ENCODE measurements at places on chromosomes 5 and 9.

GRCh38 chr9:109538346-109538745, 40.2 kb upstream of the PTPN3 start:
- DNase-seq, result no peak

DNA sequence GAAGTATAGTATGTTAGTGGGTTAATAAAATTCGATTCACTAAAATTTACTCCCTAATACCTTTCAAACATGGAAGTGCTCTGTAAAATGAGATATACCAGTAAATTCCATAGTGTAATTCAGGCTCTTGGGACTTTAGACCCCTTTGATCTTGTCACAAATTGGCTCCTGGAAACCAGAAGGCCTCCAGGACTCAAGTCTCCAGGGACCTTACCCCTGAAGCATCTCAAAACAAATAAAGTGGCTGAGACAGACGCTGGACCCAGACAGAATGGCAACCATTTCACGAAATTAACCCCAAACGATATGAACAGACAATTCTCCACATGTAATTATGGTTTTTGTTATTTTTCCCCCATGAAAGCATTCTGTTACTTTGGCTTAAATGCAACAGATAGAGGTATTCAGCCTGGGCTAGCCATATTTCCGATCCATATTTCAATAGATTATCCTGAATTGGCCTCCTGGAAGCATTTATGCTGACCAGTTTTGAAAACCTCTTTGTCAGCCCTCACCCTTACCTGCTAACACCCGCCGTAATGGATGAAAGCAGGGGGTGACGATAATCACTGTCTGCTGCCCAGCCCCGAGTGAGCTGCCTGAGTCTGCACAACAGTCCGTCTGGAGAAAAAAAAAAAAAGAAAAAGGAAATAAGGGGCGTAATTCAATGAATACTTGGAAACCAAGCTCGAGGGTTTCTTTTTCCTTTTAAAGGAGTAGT, 34.1 kb upstream of the EFNA5 start:
- DNase-seq, result no peak

GRCh38 chr5:131495536-131496399, 139.3 kb downstream of the RAPGEF6 start:
- DNase-seq, result no peak

- DNase-seq, result no peak
These were observed at the start of the genes EIF4E1B and SNCB for GRCh38 chr5:176629853-176630680. Gene EIF4E1B (plus strand): TSS chr5:176630675. CDS start chr5:176642788, 12,113 bp downstream. Gene SNCB (minus strand): TSS chr5:176630534. CDS start chr5:176629654, 880 bp downstream.

- no peak for DNase-seq
These were observed 171.4 kb downstream of the TLE1 start for GRCh38 chr9:81517954-81518353.

DNA sequence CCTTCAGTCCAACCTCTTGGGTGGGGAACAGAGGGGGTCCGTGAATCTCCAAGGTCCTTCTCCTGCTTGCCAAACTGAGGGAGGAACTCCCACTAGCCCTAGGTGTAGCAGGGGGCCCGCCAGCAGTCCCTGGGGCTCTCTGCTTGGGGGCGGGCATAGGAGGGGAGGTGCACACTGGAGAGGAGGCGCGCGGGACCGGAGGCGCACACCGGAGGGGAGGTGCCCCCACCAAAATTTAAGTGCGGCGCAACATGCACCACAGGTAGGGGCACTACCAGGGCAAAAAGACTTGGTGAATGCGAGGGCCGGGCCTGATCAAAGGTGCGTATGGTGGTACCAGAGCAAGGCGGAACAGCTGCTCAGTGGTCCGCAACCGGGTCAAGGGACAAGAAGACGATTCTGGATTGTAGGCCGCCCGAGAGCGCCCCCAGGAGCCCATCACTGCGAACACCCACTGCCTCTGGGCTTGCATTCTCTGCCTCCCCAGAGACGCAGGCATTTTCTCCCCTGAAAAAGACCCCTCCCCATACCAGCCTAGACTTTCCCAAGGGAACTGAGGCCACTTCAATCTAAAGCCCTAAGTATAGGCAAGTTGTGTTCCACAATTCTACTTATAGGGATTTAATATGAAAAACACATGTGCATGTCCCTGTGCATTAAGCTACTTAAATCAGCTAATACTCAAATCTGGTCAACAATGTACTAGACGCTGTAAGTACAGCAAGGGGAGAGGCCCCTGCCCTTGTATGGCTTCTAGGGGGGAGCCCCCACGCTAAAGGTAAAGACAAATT, 50.6 kb downstream of the TGFBI start:
- no peak for DNase-seq

DNA sequence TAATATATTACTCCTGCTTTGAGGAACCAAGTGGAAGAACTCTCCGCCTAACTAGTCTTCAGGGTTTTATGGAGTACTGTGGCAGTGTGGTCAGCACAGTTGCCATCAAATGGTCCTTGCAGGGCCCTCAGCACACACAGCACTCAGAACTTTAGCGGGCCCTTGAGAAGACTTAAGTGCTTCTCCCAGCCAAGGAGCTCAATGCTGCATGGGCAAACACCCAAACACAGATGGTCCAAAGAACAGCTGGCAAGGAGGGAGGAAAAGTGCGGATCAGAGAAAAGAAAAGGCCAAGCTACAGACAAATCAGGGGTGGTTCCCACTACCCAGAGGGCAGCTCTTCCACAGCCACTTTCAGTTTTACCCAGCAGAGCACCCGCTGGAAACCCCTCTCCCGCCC, 98.6 kb downstream of the SPOCK1 start:
- no peak for DNase-seq

DNA sequence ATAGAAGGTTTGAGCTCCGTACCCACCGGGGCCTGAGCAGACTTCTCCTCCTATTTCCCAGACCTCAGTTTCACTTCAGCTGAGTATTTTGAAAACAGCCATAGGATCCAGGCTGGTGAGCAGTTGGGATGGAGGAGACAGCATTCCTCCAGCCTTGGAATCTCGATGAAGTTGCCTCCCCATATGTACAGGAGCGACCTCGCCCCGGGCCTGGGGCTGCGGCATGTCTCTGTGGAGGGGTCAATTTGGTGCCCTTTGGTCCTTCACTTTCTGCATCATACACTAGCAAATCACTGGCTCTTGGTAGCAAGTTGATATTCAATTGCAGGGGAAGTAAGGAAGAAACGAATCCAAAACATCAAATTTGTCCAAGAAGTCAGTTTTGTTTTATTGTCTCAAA, 402.0 kb upstream of the IRX4 start:
- no peak for DNase-seq

GRCh38 chr5:180519098-180519497, 24.9 kb downstream of the CNOT6 start:
- no peak for DNase-seq

GRCh38 chr5:154608531-154609011, 130.5 kb upstream of the HAND1 start:
- DNase-seq, result no peak

- DNase-seq, result no peak
These were observed 72.4 kb upstream of the ADAMTS2 start for GRCh38 chr5:179417696-179418095.

- no peak for DNase-seq
These were observed 2.9 kb downstream of the NR4A3 start for GRCh38 chr9:99824378-99825171.

DNA sequence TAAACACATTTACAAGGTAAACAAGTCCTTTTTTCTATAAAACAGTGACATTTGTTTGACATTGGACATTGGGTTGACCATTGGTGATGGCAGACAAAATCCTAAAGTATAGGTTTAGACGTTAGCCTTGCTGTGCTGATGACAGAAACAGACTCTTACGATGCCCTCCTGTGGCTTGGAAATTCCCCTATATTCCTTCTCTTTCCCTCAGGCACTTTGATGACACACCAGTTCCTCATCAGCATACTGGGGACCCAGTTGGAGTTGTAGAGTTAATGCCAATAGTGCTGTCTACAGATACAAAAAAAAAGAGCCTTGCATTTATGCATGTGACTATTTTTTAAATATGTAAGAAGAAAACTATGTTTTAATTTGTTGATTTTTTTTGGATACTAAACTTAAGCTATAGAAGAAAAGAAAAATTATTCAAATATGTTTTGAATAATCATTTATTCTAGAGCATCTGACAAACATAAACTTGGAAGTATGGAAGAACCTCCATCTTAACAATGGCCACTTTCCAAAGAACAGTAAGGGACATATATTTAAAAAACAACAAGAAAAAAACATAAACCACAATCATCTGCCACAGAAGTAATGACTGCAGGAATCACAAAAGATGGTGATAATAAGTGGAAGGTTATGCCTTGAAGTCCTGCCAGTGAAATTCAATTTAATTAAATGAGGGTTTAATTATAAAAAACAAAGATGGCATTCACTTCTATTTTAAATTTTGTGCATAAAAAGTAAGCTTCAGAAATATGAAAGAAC, 75.6 kb upstream of the SNCAIP start:
- no peak for DNase-seq

- DNase-seq, result peak; percentile 32
These were observed 14.3 kb upstream of the NR4A3 start for GRCh38 chr9:99807276-99807852.

DNA sequence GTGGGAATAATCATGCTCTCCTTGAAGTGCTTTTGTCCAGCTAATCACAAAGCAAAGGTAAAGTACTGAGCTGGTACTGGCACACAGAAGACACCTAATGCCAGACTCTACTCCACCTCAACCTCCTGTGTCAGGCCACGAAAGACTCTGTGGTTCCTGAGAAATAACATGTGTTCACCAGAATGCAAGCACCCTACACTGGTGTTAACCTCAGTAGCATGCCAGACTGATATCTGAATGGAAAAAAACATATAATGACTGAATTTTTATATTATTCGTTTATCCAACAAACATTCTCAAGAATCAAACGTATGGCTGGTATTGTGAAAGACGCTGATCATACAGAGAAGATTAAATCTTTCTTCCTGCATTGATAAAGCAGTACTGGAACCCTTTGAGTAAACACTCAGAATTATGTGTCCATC, 97.1 kb upstream of the IFNE start:
- no peak for DNase-seq

DNA sequence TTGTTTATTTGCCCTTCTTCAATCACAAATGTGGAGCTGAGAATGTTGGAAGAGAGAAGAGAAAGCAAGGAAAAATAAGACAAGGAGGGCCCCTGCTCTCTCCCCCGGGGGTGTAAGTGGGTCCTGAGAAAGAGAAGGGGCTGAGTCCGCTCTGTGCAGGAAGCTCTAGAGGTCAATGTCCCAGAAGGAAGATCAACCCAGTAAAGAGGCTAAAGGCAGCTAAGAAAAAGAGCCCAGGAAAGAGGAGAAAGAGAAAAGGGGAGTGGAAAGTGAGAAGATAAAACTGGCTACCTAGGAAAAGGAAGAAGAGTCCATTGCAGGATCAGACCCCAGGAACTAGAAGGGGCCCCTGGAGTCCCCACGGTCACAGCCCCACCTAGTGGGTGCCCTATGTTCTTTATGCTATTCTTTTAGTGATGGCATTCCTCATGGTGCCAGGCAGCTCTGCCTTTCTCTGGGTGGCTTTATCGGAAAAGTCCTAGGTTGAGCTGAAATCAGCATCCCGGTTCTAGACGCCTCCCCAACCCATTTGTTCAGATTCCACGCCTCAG, 583.4 kb downstream of the ACTL7B start:
- DNase-seq, result no peak

DNA sequence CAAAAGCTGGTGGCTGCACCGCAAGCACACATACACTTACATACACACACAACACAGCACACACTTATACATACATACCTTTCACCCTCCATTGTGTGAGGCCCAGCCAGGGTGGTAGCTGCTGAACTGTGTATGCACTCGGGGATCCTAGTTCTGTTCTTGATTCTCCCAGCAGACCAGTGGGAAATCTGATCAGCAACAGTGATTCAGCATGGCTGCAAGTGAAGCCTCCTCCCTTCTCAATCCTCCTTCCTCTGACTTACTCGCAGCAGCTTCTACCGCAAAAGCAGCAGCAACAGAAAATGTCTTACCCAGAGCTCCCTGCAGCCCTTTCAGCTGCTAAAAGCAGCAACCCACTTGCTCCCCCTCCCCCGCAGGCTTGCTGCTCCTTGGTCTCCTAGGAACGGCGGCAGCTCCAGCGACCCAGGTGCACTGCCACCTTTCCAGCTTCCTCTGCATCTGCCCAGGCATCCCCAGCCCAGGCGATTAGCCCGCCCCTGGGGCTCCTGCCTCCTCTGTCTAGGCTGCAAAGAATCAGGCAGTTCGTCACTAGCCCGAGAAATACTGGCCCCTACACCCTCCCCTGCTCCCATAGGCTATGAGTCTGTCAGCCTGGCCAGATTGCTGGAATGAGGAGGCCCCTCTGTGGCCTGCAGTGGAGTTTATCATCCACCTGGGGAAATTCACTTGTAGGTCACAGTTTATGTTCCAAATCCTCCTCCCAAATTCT, at the start of gene KLHL3:
Gene KLHL3, minus strand, starts transcription at position 535 of the 730 bp plus-strand sequence. Its CDS starts 443 bp downstream, at position 92.
- DNase-seq, result no peak

- DNase-seq, result no peak
These were observed 78.3 kb downstream of the PPARGC1B start for GRCh38 chr5:149808264-149808982.

GRCh38 chr5:36605241-36605640, 1.2 kb upstream of the SLC1A3 start:
- no peak for DNase-seq

DNA sequence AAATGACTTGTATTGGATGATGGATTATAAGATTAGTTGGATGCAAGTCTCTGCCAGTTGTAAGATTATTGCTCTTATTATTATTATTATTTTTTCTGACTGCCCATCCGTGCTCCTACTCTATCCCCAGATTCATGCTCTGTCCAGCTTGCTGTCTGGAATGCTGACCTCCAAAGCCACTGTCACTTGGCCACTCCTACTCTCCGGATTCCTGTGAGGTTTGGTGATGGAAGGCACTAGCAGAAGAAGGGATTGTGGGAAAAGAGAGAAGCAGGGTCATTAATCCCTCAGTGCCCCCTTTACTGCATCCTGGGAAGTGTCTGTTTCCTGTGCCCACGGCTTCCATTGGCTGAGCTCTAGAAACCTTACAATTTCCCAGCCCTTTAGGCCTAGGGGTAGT, 76.3 kb upstream of the IL12B start:
- no peak for DNase-seq

DNA sequence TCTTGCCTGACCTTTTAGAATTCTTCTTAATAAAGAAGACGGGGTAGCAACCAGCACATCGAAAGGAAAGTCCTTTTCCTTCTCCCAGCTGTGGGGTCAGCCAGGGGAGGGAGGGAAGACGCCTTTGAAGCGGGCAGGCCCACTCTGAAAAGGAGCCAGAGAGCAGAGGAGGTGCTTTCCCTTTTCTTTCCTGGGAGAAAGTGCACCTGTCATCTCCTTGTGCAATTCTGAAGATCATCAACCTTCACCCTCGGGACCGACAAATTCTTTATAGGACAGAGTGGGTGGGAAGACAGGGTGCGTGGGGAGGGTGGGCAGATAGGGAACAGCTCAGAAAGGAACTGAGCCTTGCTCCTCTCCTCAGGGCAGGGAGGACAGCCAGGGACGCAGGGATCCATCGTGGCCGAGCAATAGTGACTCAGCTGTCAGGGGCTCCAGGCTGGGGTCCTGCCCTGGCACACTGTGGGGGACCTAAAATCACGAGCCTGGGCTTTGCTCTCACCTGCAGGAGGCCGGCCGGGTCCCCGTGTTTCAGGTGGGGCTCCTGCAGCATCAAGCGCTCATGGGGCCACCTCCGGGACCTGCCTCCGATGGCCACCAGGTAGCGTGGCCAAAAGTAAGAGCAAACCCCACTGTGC, 141.0 kb downstream of the OLFM1 start:
- no peak for DNase-seq

GRCh38 chr5:138824924-138825863, 49.9 kb downstream of the LRRTM2 start:
- no peak for DNase-seq

- no peak for DNase-seq
These were observed 104.7 kb upstream of the ISL1 start for GRCh38 chr5:51278539-51278938.

GRCh38 chr9:113238202-113238858, 17.0 kb downstream of the SLC31A1 start:
- DNase-seq, result no peak

GRCh38 chr5:16051246-16051755, 128.3 kb downstream of the MARCHF11 start:
- DNase-seq, result no peak
